ENCODE measurements at places on chromosomes 12 and 14. TPM values are rescaled to one million over a fixed set of nuclear protein-coding genes. Genes with fewer than 3 reads are reported as not detected.

- DNase-seq: no peak
Measured at GRCh38 chr12:39365364-39366001, 77.4 kb downstream of the KIF21A start.

DNA sequence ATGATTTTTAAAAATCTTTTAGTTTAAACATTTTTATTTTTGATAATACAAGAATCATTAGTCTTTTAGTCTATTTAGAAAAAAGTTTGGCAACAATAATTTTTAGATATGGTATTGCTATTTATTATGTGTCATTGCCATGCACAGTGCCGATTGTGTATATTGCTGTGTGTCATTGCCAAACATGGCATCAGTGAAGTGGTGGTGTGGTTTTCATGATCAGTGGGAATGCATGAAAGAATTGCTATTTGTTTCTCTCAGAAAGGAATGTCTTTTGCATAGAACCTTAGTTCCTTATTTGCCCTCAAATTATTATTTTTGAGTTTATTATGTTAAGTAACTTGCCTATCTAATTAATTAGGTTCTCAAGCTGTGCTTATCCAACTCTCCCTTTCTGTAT, 397.5 kb upstream of the PDE3A start:
- no peak for DNase-seq

DNA sequence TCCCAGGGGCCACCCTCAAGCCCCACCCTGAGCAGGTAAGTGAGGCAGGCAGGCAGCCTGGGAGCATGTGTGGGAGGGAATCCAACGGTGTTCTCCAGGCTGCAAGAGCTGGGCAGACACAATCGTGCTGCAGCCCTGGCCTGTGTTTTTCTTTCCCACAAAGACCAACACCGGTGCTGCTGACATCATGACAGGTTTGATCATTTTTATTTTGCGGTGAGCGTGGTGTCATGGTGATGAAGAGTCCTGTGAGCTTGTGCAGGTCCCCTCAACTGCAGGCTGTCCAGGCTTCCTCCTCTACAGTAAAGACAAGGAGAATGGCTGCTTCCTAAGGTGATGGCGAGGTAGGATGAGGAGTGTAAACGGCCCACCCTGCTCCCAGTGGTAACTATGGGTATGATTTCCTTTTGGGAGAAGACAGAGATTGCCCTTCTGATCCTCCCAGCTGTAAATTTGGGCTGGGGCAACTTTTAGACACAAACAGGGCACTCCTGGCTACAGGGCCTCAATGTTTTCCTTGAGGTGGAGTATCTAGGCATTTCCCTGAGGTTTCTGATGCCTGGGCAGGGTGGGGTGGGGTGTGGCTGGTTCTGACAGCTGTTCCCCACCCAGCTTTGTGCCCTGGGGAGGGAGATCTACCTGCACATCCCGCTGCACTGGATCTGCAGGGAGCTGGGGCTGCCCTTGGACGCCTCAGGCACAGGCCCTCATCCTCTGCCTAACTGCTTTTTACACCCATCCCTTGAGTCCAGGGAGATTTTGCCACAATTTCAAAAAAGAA, 109.1 kb downstream of the VCPKMT start:
- DNase-seq: no peak

GRCh38 chr14:92631098-92631497, 117.3 kb downstream of the LGMN start:
- no peak for DNase-seq

DNA sequence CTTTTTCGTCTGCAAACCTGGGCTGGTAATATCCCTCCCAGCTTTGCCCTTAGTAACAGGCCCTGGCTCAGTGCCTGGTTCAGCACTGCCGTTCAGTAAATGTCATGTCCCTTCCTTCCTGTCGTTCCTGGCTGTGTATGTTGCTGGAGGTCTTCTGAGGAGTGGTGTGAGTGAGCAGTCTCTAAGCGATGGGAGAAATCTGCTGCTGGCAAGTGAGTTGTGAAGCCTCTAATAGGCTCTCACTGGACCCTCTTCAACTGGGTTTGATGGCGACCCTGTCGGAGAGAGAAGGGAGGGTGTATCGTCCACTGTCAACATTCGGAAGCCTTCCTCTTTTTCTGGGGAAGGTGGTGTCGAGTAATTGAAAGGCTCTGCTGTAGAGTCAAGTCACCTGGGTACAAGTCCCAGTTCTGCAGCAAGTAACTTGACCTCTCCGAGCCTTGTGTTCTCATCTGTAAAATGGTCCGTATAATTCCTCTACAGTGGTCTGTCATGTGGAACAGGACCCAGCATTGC, 62.8 kb downstream of the HRK start:
- DNase-seq: peak; percentile 29

DNA sequence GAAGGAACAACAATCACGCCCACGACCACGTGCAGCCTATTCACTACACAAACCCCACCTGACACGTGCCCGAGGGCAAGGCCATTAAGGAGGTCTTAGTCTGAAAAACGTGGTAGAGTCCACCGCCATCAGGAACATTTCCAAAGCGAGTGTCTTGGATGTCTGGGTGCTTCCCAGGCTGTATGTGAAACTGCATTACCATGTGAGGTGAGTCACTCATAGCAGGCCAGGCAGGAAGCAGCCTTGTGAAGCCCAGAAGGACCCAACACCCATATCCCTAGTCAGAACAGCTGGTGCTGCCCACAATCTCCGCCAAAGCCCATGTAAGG, 3.3 kb upstream of the KRT79 start:
- no peak for DNase-seq

DNA sequence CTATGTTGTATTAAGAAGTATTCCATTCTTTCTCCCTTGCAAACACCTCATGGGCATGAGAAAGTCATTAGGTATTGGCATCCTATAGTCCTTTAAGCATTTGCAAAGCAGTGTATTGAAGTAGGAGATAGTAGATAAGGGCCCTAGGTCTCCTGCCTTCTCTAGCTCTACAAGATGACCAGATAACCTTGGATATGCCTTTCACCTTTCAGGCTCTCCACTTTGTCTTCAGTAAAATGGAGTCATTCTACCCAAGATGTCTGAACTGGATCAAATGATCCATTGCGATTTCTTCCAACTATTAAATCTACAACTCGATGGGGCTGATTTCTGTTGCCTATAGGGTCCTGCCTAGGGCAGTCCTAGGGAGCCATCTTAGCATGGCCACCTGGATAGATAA, 132.1 kb upstream of the BTG1 start:
- DNase-seq: no peak

- no peak for DNase-seq
Measured at GRCh38 chr14:22955702-22956569, 954 bp downstream of the HAUS4 start.

DNA sequence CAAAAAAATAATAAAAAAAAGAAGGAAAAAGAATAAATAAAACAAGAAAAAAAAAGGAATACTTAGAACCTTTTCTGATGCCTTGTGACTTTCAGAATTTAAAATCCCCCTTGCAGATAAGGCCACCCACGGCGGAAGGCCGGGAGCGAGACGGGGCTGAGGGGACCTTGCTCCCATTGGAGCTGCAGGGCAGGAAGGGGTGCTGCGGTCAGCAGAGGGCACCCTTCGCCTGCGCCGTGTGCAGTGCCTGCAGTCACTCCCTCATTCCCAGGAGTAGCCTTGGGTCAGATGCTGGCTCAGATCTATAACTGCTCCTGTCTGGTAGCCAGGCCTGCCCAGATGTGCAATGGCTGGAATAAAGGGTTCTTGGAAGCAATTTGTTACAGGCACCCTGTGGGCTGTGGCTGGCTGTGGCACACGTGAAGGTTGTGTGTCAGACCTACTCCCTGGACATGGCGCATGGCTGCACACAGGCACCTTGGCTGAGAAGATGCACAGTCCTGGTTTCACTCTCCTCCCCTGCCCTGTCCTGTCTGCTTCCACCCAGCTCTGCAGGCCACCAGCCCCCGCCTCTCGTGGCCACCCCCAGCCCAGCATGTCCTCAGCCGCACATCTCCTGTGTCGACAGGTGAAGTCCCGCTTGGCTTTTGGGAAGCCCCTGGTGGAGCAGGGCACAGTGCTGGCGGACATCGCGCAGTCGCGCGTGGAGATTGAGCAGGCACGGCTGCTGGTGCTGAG, 13.4 kb upstream of the ALDH2 start:
- DNase-seq: no peak

- DNase-seq: no peak
Measured at GRCh38 chr12:57850854-57851430, 4.4 kb upstream of the CTDSP2 start.

GRCh38 chr12:131223791-131224225, 270.1 kb downstream of the ADGRD1 start:
- DNase-seq: no peak

- DNase-seq: no peak
Measured at GRCh38 chr12:24537083-24537860, 411.6 kb downstream of the BCAT1 start.

B3GNT4 gene
- 6.4 TPM for polyA plus RNA-seq

ANKRD33 gene
- 0.17 TPM for polyA plus RNA-seq
